ENCODE measurements at places on chromosomes 5 and 9.

DNA sequence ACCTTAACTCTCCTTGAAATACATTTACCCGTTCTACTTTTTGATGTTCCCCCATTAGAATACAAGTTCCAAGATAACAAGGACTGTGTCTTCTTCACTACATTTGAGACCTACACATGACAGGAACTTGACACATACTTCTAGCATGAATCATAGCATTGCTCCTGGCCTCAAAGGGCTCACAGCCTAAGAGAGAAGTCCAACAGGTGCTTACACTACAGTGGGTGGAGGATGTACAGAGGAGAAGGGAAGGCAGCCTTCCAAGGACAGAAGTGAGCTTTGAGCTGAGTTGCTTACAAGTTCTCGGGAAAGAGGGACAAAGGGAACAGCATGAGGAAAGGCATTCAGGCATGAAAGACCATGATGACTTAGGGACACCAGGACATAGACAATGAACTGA, 56.9 kb upstream of the MSX2 start:
- no peaks in the 10 kb centered on the region for H3K4me1 ChIP-seq
- no peak overlapping the region for H3K4me3 ChIP-seq
- DNase-seq: no peak
- no peaks in the 10 kb centered on the region for H3K36me3 ChIP-seq
- H3K27me3 ChIP-seq: no peaks in the 10 kb centered on the region
- H3K27ac ChIP-seq: no peak overlapping the region

GRCh38 chr9:84736081-84736480, 66.6 kb downstream of the NTRK2 start:
- DNase-seq: no peak
- no peak overlapping the region for H3K27ac ChIP-seq
- no peaks in the 10 kb centered on the region for H3K36me3 ChIP-seq
- no peaks in the 10 kb centered on the region for H3K4me1 ChIP-seq

- H3K4me1 ChIP-seq: peaks cover 97% of the 10 kb centered on the region
- peak; percentile 94 for DNase-seq
- peak within 1 kb of the TSS; percentile 83 for H3K27ac ChIP-seq
- H3K4me3 ChIP-seq: peak within 1 kb of the TSS; percentile 36
Observed at GRCh38 chr5:150640311-150641005, at the start of gene SYNPO. Gene SYNPO, plus strand, starts transcription at chr5:150640660. Its CDS starts 7,616 bp downstream, at chr5:150648276.

DNA sequence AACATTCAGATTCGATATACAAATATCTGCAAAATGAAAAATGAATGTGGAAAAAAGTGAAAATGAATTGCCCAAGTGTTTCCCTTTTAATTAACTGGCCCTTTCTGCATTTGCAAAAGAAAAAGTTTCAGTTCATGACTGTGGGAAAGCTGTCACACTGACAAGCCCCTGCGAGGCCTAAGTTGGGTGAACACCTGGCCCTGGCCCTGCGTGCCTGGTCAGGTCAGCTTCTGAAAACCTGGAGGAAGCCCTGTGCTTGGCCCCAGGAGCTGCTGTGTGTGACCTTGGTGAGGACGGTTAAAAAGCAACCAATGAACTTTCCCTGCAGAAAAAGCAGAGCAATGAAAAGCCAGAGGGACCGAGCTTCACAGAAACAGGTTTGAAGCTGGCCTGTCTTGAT, 41.0 kb upstream of the SHC3 start:
- no peak overlapping the region for H3K4me3 ChIP-seq
- no peak overlapping the region for H3K27ac ChIP-seq

- no peaks in the 10 kb centered on the region for H3K27me3 ChIP-seq
- no peak overlapping the region for H3K27ac ChIP-seq
- peaks cover 24% of the 10 kb centered on the region for H3K36me3 ChIP-seq
Observed at GRCh38 chr5:77463905-77464304, 28.2 kb downstream of the WDR41 start.

GRCh38 chr5:98301547-98301946, 471.9 kb upstream of the RGMB start:
- no peaks in the 10 kb centered on the region for H3K27me3 ChIP-seq
- H3K36me3 ChIP-seq: no peaks in the 10 kb centered on the region
- DNase-seq: no peak
- no peak overlapping the region for H3K4me3 ChIP-seq

DNA sequence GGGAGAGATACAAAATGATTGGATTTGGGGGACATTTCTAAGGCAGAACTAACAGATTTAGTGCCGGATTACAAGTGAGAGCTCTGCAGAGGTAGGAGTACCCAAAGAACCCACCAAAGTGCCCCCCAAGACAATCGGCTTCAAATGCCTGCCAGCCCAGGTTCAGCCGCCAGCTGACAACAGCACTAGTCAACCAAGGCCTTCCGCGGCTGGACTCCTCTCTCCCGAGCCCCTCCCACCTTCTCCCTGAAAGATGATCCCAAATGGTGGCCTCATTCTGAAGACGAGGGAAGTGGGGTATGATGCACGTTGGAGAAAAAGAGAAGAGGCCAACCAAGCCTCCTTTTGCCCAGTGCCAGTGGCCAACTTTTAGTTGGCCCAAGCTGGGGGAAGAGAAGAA, 210.4 kb upstream of the SLC30A5 start:
- no peak for DNase-seq
- H3K4me1 ChIP-seq: no peaks in the 10 kb centered on the region
- H3K27me3 ChIP-seq: no peaks in the 10 kb centered on the region
- no peak overlapping the region for H3K4me3 ChIP-seq

DNA sequence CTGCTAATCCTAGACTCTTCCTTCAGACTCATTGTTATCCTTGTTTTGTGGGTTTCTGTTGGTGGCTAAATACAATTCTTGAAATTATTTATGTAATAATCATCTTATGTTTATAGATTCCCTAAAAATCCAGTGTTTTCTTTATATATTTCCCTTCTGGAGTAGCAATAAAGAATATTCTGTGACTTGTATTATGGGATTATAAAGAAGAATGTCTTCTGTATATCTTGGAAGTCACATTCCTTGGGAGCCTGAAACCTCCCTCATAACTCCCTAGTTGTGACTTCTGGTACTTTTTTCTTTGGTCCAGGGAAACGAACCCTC, 356.1 kb downstream of the TMEM167A start:
- no peak overlapping the region for H3K27ac ChIP-seq
- no peaks in the 10 kb centered on the region for H3K36me3 ChIP-seq
- no peak for DNase-seq
- H3K4me3 ChIP-seq: no peak overlapping the region
- H3K4me1 ChIP-seq: peaks cover 18% of the 10 kb centered on the region
- no peaks in the 10 kb centered on the region for H3K27me3 ChIP-seq

GRCh38 chr5:14105718-14106410, 37.3 kb upstream of the TRIO start:
- no peak overlapping the region for H3K4me3 ChIP-seq
- DNase-seq: no peak
- no peaks in the 10 kb centered on the region for H3K27me3 ChIP-seq
- no peak overlapping the region for H3K27ac ChIP-seq
- H3K4me1 ChIP-seq: peaks cover 3% of the 10 kb centered on the region

DNA sequence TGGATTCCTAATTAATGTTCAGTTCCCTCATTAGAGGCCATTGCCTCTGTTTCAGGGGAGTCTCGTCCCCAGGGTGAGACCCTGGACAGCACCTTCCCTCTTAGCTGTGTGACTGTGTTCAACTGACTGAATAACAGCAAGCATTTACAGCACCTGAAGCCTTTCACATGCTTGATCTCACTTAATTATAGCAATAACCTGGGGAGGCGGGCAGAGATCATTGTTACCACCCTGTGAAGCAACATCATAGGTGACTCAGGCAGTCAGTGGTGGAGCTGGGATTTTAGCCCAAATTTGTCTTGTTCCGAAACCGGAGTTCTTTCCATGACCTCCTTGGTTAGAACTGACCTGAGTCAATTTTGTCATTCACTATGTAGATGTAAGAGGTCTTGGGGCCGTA, 105.2 kb upstream of the RAD23B start:
- H3K4me3 ChIP-seq: no peak overlapping the region
- no peaks in the 10 kb centered on the region for H3K36me3 ChIP-seq
- H3K27ac ChIP-seq: no peak overlapping the region
- no peaks in the 10 kb centered on the region for H3K4me1 ChIP-seq

GRCh38 chr9:95857124-95857523, 18.4 kb upstream of the ERCC6L2 start:
- H3K27me3 ChIP-seq: no peaks in the 10 kb centered on the region
- no peaks in the 10 kb centered on the region for H3K4me1 ChIP-seq
- H3K4me3 ChIP-seq: no peak overlapping the region

GRCh38 chr5:33488558-33489355, 48.0 kb downstream of the TARS1 start:
- H3K4me1 ChIP-seq: peaks cover 8% of the 10 kb centered on the region
- H3K27me3 ChIP-seq: no peaks in the 10 kb centered on the region
- no peak for DNase-seq

DNA sequence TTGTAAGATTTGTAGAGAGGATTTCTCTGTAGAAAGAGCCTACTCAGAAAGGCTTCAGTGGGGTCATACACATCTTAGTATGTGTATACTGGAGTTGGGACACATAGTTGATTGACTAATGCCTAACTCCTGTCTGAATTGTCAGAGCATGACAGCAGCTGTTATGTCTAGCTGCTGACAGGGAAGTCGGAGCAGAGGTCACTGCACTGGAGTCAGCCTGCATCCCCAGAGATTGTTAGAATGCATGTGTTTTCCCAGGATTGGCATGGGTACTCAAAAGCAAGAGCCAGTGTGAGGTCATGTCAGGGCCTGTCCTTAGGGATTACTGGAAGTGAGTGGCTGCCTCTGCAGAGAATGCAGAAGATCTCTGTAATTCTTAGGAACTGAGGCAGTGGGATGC, 82.7 kb downstream of the ITGA1 start:
- H3K4me3 ChIP-seq: no peak overlapping the region
- peak; percentile 72 for DNase-seq
- H3K27ac ChIP-seq: peak overlapping the region; percentile 50

DNA sequence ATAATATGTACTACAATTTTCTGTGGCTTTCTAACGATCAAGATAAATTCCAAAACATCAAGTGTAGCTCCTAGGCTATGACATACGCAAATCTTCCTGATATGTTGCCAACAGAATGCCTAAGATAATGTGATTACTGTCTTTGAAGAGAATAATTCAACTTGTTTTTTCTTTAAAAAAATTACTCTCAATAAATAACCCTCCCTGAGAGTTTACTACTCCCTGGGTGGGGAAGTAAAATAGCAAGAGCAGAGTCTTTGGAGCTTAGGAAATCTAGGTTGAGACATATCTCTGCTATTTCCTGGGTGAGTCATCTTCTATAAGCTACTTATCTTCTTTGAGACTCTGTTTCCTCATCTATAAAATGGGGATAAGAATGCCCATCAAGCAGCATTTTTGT, 201.2 kb downstream of the ACTL7B start:
- no peak overlapping the region for H3K4me3 ChIP-seq
- H3K27ac ChIP-seq: no peak overlapping the region

- no peak for DNase-seq
- H3K27me3 ChIP-seq: no peaks in the 10 kb centered on the region
- no peak overlapping the region for H3K4me3 ChIP-seq
- H3K27ac ChIP-seq: no peak overlapping the region
- no peaks in the 10 kb centered on the region for H3K4me1 ChIP-seq
Observed at GRCh38 chr5:31255041-31255440, 61.6 kb downstream of the CDH6 start.

DNA sequence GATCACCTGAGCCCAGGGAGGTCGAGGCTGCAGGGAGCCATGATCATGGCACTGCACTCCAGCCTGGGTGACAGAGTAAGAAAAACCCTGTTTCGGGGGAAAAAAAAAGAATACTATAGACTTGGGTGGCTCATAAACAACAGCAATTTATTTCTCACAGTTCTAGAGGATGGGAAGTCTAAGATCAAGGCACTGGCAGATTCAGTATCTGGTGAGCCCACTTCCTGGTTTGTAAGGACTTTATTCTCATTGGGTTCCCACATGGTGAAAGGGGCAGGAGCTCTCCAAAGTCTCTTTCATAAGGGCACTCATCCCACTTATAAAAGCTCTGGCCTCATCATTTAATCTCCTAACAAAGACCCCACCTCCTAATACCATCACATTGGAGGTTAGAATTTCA, 8.7 kb downstream of the HINT1 start:
- H3K27me3 ChIP-seq: no peaks in the 10 kb centered on the region
- H3K27ac ChIP-seq: no peak overlapping the region

DNA sequence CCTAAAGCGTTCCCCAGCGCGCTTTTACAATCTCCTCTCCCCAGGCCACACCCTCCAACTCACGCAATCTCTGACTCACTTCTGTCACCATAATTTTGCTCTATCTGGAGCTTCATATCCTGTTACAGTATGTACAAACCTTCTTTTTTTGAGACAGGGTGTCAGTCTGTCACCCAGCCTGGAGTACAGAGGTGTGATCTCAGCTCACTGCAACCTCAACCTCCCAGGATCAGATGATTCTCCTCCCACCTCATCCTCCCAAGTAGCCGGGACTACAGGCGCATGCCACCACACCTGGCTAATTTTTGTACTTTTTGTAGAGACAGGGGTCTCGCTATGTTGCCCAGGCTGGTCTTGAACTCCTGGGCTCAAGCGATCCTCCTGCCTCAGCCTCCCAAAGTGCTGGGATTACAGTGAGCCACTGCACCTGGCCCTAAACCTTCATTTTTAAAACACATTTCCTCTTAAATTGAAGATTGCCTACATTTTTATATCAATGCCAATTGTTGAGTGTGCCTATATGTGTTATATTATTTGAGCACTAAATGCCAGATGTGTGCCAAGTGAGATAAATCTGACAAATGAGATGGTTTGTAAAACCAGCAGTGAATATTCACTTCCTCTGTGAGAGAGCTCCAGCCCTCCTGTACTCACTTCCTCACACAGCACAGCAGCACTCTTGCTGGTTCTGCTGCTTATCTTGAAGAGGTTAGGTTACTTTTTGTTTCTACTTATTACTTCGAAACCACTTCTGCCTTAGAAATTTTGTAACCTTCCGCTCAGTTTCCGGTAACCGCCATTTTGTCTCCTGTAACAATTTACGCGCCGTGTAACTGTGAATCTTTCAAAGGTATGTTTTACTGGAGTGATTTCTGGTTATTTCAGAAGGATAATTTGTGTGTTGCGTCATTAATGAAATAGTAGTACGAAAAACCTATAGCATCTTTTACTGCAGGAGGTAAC, 57.9 kb downstream of the DOCK8 start:
- no peak overlapping the region for H3K4me3 ChIP-seq
- H3K27ac ChIP-seq: no peak overlapping the region
- H3K36me3 ChIP-seq: no peaks in the 10 kb centered on the region
- H3K27me3 ChIP-seq: no peaks in the 10 kb centered on the region
- DNase-seq: no peak
- H3K4me1 ChIP-seq: no peaks in the 10 kb centered on the region
